Activated CD4-positive, alpha-beta T cell treated with anti-CD3 and anti-CD28 coated beads, Interleukin-2, amount 50 U/mL, for 4 hours (primary cell): ENCODE measurements at places on chromosomes 7 and 10.

DNA sequence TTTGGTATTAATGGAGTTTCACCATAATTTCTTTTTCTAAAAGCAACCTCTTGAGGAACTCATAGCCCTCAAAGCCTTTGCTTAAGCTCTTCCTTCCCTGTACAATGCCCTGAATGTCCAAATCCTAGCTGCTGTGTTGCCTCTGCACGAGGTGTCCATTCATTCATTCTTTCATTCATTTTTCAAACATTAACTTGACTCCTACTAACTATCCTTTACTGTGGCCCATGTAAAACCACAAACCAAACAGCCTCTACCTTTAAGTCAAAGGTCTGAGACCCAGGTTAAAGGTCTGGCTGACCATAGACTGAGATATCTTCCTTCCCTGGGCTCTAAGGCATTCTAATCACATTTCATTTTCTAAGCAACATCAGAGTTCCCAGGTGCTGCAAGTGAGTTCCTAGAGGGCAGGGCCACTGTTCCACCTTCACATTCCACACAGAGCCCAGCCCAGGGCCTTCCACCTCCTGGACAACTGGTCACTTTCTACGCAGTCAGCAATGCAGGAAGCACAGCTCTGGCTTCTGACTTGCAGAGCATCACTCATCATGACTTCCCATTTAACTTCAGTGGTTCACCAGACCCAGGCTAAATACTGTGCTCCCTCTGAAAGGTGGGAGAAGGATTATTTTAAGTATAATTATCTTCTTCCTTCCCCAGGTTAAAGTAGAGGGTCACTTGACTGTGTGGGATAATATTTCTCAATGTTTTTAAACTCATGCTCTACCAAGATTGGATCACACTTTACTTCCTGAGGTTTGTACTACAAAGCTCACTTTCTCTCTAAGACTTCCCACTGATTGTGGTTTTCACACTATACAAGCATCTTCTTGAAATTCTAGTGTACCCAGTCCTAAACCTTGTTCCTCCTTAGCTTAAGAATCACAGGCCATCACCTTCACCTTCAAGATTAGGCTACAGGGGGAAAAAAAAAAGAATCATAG, 19.1 kb downstream of the ATXN7L1 start:
- no peak for DNase-seq

GRCh38 chr7:48083114-48083830, 5.8 kb upstream of the UPP1 start:
- no peak for DNase-seq

DNA sequence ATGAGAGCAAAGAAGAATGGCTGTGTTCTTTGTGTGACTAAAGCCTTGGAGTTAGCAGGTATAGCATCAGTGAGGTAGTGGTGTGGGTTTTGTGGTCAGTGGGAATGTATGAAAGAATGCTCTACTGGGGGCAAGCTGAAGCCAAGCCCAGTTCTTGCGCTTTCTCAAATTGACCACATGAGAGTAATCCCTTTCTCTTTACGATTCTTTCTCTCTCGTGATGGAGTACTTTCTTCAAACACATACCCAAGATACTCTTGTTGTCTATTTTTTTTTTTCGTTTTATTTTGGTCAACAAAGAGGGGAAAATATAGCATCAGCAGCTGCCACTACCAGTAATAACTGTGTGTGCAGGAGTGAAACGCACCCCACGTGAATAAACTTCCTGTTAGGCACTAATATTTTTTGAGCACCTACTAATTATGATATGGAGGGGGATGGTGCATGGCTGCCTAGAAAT, 8.4 kb upstream of the PANK1 start:
- DNase-seq, result no peak

DNA sequence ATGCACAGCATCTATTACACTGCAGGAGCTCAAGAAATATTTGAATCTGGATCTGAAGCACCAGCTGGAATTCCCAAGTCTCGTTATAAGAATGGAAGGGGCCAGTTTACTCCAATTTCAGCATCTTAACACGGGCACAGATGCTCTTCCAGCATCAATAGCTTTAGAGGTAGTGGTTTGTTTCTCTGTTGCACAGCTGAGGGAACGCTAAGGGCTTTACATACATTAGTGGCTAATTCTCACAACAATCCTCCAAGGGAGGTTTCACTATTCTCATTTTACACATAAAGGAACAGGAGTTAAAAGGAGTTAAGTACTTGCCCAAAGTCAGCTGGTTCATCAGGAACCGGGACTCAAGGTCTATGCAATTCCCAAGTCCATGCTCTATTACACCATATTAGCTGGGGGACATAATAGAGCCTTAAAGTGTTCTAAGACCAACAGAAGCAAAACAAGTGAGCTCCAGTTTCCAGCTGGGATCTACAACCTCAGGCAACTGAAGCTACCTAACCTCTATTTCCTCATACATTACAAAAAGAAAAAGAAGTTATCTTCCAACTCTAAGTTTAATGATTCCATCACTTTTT, 9.9 kb downstream of the XPNPEP1 start:
- DNase-seq, result no peak

DNA sequence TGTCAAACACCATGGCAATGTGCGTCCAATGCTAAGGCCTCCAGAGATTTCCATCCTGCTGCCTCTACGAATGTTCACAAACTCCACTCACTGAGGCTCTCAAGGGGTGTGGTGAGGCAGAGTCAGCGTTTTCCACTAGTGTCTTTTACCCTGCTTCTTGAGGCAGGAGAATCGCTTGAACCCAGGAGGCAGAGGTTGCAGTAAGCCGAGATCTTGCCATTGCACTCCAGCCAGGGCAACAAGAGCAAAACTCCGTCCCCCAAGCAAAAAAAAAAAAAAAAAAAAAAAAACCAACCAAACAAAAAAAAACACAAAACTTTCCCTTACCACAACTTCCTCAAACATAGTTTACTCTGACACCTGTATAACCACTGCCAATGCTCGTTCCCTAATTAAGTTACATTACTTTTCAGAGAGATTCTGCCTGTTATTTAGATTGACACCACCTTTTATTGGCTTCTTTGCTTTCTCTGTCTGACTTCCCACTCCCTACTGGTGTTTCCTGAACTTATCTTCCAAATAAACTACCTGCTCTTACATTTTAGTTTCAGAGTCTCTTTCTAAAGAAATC, 102.1 kb upstream of the ZNF746 start:
- DNase-seq, result no peak

DNA sequence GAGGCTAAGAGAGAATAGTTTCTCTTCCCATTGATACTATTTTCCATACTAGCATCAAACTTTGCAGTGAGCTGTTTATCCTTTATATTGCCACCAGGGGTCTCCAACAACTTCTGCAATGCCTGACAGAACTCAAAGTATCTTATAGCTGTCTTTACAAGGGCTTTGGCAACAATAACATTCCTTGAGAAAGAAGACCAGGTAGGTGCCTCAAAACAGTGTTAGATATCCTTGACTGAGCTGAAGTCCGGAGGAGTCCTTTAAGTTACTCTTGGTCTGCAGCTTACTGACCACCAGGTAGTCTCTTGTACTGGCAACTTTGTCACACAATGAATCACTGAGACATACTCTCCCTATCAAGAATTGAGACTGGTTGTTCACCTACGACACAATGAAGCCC, 30.0 kb upstream of the TES start:
- peak; percentile 8 for DNase-seq

GRCh38 chr10:91162495-91163268, 57.8 kb upstream of the PCGF5 start:
- peak; percentile 68 for DNase-seq

- DNase-seq, result no peak
These were observed 7.7 kb upstream of the COBL start for GRCh38 chr7:51324206-51324898.

DNA sequence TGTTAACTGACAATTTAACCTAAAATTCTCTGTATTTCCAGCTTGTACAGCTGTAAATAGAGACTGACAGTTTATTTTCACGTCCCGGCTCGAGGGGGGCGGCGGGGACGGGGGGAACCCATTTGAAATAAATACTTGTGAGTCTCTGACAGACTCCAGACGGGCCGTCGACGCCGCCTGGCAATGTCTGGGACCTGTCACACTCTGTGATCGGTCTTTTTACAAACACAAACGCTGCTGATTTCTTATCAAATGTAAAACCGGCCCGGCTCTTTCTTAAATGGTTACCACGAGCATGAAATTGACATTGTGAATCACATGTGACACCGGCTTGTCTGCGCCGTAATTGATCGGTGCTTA, 57.0 kb downstream of the UNCX start:
- DNase-seq, result no peak

GRCh38 chr7:4240042-4240441, 442.1 kb upstream of the FOXK1 start:
- DNase-seq, result no peak
